ENCODE measurements at places on chromosomes 3 and 15.

DNA sequence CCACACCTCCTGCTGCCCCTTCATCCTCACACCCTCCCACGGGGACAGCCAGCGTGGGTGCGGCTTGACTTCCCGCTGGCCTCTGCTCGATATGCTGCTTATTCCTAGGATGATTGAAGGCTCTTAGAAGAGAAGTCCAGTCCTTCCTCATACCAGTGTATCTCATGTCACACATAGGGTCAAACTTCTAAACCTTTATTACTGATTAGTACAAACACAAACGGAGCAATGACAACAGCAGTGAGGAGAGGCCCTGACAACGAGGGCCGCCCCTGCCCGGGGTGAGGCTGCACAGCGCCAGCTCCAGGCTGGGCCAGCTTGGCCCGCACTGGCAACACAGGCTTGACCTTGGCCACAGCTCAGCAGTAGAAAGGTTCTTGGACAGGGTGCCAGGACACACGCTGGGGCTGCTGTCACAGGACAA, 3.7 kb downstream of the CIB1 start:
- peak; percentile 78 for DNase-seq
- no peaks in the 10 kb centered on the region for H3K27me3 ChIP-seq
- no peak overlapping the region for H3K4me3 ChIP-seq

- H3K4me3 ChIP-seq = no peak overlapping the region
- H3K36me3 ChIP-seq = no peaks in the 10 kb centered on the region
- DNase-seq = no peak
- no peak overlapping the region for H3K27ac ChIP-seq
Observed at GRCh38 chr3:155102329-155102728, 22.2 kb downstream of the MME start.

DNA sequence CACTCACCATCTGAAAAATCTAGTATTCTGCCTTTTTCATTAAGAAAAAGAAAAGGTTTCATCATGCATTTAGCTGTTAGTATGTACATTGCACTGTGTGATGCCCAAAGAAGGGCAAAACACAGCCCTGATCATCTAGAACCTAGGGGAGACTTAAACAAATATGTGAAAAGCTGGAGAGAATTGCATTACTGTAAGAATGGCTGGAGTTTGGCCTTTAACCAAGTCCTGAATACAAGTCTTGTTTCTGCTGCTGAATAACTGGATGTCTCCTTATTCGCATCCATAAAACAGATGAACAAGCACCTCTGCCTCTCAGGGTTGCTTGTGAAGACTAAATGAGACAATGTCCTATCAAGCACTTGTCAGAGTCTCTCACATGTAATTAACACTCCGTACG, 233.4 kb upstream of the LRTM1 start:
- H3K4me3 ChIP-seq = no peak overlapping the region
- DNase-seq = no peak
- H3K27ac ChIP-seq = no peak overlapping the region
- no peaks in the 10 kb centered on the region for H3K4me1 ChIP-seq
- no peaks in the 10 kb centered on the region for H3K36me3 ChIP-seq

GRCh38 chr15:60510006-60510405, 31.1 kb upstream of the ICE2 start:
- no peaks in the 10 kb centered on the region for H3K27me3 ChIP-seq
- H3K4me1 ChIP-seq = no peaks in the 10 kb centered on the region
- no peak overlapping the region for H3K4me3 ChIP-seq
- no peak overlapping the region for H3K27ac ChIP-seq
- H3K36me3 ChIP-seq = peaks cover 5% of the 10 kb centered on the region

- H3K36me3 ChIP-seq = no peaks in the 10 kb centered on the region
- H3K4me1 ChIP-seq = no peaks in the 10 kb centered on the region
- H3K27me3 ChIP-seq = no peaks in the 10 kb centered on the region
- DNase-seq = no peak
- no peak overlapping the region for H3K4me3 ChIP-seq
Observed at GRCh38 chr3:111750278-111750884, 108.7 kb upstream of the PHLDB2 start.

All from Peyer's patch (tissue), 4 donors.